Fibroblast of skin of right biceps (primary cell): ENCODE measurements at places on chromosomes 3 and 15.
A peak's percentile ranks its signal among the peaks of the same experiment; 100 is the strongest.

DNA sequence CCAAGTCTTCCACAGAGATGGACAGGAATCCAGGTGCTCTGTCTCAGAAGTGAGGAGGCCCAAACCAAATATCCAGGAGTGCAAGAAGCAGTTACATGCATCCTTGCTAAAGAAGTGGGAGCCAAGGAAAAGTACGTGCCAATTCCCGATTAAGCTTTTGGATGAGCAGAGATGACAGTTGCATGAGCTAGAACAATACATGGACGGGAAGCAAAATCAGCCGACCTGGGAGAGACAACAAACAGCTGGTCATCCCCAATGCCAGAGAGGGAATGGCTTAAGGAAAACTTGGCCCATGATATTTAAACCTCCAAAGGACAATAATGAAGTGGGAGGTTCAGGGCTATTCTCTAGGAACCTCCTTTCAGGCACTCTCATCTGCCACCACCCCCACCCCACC lies 86.0 kb upstream of the ABHD17C start:
- DNase-seq: no peak

GRCh38 chr3:134650431-134651346 lies at the start of gene KY:
KY (minus strand) TSS chr3:134651022; CDS start chr3:134650960, 62 bp downstream.
- DNase-seq: peak; percentile 56

DNA sequence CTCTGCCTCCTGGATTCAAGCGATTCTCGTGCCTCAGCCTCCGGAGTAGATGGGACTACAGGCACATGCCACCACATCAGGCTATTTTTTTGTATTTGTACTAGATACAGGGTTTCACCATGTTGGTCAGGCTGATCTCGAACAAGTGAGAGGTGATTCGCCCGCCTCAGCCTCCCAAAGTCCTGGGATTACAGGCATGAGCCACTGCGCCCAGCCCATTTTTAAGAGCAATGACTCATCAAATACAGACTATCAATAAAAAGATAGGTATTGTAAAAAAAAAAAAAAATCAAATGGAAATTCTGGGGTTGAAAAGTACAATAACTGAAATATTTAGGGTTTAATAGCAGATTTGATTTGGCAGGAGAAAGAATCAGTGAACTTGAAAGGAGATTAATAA lies 129.0 kb downstream of the TJP1 start:
- DNase-seq: no peak

GRCh38 chr3:110791995-110792686 lies 279.5 kb upstream of the NECTIN3 start:
- DNase-seq: peak; percentile 22

DNA sequence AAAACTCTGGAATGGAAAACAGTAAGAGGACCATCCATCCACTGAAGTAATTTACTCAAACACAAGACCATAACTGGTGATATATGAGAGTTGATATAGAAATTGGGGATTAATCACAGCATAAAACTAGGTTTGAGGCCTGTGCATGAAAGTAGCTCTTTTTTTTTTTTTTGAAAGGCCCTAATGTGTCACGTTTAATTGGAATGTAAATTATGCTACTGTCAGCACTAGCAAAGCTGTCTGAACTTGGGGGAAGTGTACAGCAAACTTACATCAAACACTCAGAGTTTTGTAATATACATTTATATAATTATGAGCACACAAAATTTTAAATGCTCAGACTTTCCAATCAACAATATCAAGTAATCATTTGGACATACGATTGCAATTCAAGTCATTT lies 154.1 kb downstream of the GREM1 start:
- DNase-seq: peak; percentile 81

DNA sequence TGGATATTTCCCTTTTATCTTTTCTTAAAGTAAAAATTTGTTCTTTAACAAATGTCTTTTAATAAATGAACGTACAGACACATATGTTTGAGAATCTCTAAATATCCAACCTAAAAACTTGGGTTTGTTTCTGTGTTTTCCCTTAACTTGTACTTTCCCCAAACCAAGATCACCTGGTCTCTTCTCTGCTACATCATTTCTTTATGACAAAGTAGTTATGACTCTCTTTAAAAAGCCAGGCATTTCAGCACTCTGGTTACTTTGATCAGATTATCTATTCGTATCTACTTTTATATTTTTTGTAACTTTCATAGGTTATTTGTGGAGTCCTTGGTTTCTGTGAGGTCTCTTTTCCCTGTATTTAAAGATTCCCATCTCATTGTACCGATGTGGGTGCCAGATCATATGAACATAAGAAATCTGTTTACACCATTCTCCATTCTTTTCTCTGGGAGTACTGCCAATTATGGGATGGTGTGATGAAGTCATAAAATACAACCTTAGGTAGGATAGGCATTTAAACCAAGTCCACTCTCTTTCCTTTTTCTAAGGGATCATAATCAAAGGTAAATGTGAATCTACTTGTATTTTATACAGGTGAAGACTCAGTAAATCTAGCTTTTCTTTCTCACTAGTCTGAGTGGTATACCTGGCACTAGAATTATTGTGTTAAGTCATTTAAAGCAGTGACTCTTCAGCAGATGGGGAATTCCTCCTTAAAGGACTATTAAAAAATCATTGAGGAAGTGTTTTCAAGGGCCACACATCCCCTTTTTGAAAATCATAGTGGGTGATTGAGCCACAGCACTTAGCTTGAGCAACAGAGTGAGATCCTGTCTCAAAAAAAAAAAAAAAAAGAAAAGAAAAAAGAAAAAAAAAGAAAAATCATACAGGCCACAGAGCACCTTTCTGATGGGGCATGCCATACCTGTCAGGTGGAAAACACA lies 12.4 kb upstream of the NFKBIZ start:
- DNase-seq: peak; percentile 69

DNA sequence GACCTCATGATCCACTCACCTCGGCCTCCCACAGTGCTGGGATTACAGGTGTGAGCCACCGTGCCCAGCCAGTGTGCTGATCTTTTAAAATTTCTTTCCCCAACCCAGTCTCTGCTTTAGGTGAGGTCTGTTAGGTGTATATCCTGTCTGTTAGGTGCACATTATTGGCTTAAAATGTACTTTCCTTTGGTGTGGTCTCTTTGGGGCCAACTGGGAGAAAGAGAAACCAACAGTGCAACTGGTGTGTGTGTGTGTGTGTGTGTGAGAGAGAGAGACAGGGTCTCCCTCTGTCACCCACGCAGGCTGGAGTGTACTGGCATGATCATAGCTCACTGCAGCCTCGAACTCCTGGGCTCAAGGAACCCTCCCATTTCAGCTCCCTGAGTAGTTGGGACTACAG lies 50.3 kb upstream of the GNB5 start:
- DNase-seq: no peak

- no peak for DNase-seq
Observed at GRCh38 chr15:36571301-36571700, 8.1 kb upstream of the CDIN1 start.

GRCh38 chr3:127690823-127691452 lies 18.2 kb downstream of the ABTB1 start:
- DNase-seq: peak; percentile 66

- peak; percentile 52 for DNase-seq
Observed at GRCh38 chr15:25368850-25369249, 70.0 kb downstream of the UBE3A start.

- peak; percentile 44 for DNase-seq
Observed at GRCh38 chr15:83943849-83944404, 290.0 kb downstream of the ADAMTSL3 start.

GRCh38 chr3:134904241-134904771 lies 109.2 kb downstream of the EPHB1 start:
- DNase-seq: no peak

- DNase-seq: no peak
Observed at GRCh38 chr15:36947035-36947719, 153.2 kb downstream of the MEIS2 start.

DNA sequence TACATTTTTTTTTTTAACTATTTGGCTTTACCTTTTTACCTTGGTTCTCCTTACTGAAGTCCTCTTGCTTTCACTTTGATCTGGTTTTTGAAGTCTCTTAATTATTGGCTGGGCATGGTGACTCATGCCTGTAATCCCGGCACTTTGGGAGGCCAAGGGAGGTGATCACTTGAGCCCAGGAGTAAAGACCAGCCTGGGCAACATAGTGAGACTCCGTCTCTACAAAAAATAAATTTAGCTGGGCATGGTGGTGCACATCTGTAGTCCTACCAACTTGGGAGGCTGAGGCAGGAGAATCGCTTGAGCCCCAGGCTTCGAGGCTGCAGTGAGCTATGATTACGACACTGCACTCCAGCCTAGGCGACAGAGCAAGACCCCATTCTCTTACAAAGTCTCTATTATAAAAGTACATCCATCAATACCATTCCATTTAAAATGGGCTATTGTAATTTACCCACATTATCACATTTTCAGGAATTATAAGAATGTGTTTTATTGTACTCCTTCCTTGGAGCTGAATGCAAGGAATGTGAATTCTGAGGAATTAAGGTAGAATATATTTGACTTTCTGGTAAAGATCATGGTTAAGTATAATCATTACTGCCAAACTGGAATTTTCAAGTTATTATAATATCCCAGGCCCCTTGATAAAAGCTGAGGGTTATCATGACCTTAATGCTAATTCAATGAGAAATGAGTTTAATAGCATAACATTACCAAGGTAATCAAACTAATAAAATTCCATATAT lies 49.0 kb downstream of the MSL2 start:
- peak; percentile 21 for DNase-seq
